AG10803 (cell line): ENCODE measurements at places on chromosomes 6 and 20.

GRCh38 chr6:2859185-2859700, 17.6 kb upstream of the SERPINB1 start:
- DNase-seq: no peak

- DNase-seq: peak; percentile 51
Measured at GRCh38 chr6:43488667-43489276, 11.4 kb downstream of the TJAP1 start.

GRCh38 chr20:6388671-6389197, 265.9 kb upstream of the FERMT1 start:
- DNase-seq: no peak

GRCh38 chr20:8423482-8423881, 291.4 kb downstream of the PLCB1 start:
- DNase-seq: no peak

DNA sequence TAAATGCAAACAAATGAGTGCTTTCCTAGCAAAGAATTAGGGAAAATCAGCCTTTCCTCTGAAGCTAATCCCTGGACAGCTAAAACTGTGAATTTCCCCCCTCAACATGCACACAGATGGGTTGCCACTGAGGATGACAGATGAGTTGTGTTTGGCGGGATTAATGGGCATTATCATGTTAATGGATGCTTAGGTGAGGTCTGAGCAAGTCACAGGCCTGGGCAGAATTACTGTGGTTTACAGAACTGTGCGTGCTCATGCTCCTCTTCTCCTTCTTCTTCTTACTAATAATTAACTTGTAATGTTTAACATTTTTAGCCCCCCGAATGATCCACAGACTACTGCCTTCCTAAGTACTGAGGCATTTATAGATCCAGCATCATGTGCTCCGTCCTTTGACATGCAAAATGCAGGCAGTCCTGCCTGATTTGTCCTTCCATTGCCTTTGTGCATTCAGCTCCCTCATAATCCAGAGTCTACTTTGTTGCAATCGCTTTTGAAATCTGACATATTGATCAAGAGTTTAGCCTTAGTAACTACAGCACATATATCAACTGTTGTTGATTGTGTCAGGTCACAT, 753.4 kb upstream of the MMS22L start:
- no peak for DNase-seq

GRCh38 chr6:100433726-100434435, 30.8 kb downstream of the SIM1 start:
- DNase-seq: no peak
